ENCODE measurements at places on chromosomes 12 and 14.

DNA sequence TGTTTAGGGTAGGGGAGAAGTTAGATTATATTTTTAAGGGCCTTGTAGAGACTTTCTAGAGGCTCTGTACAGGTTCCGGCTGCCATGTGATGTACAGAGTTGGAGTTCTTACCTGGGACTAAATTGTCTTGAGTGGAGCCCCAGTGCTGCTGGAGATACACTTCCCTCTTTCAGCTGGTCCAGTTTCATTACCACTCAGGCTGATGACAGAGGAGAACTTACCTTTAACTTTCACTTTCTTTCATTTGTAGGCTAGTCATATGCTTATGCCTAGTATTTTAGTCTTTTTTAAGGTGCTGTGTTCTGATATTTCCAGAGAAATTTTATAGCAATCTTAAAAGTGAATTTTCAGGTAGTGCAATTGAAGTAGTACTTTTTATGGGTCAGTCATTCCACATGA, 117.3 kb downstream of the ERC1 start:
- DNase-seq, result peak; percentile 61

DNA sequence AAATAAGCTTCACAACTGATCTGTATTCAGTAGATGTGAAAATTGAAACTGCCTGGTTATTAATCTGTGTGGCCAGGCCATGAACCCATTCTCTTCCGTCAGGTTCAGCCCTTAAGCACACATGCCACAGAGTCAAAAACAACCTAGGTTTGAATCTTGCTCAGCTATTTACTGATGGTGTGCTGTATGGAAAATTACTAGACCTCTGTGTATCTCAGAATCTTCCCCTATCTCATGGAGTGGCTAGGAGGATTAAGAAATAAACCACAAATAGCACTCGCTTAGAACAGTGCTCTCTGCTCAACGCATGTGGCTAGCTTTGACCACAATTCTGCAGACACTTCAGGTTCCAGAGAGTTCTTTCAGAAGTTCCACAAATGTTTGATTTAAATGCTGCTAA, 240.7 kb upstream of the PLEKHG7 start:
- peak; percentile 44 for DNase-seq

DNA sequence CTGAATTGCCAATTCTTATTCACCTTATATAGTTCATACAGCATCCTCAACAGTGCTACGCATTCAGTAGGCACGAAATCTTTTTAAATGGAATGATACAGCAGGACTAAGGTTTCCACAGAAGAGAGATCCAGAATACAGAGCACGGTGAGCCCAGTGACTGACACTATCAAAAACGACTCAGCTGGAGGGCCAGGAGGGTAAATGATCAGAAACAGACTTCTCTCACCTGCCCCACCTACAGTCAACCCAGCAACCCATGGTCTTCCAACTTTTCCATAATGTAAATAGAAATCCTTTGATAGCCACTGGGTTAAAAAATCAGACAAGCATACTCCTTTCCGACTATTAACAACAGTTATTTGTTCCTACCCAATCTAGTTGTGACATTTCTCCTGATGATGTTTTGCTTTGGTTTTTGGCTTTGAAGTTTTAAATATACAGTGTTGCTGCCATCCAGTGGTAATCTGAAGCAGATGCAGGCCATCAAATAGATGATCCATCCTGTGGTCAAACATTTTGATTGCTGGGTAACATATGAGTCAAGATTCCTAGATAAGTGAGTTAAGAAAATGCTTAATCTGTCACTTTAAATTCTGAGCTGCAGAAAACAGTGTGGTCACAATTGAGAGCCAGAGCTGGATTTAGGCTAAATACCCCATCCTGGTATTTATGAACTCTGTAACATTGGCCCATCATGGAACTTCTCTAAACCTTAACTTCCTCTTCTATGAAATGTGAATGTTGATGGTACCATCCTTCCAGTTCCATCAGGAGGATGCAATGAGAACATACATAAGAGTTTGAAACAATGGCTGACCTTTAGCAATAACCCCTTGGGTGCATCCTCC, 42.0 kb downstream of the GPHB5 start:
- peak; percentile 49 for DNase-seq

- peak; percentile 59 for DNase-seq
Observed at GRCh38 chr14:90079576-90079975, 17.8 kb downstream of the KCNK13 start.

DNA sequence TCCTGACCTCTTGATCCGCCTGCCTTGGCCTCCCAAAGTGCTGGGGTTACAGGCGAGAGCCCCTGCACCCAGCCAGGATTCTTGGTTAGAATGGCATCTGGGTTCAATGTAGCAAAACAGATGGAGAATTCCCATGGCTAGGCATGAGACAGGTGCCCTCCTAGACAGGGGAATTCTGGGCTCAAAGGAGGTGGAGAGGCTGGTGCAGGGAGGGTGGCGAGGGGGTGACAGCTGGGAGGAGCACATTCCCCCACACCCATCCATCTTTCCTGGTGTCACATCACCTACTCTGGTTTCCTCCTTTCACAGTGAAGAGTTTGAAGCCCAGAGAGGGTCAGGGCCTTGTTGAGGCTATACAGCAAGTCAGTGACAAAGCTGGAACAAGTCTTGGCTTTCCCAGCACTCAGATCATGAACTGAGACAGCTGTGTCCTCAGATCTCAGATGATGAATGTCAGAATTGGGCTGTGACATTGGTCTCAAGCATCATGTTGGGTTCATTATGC, 2.8 kb downstream of the SERPINA1 start:
- DNase-seq, result no peak

GRCh38 chr12:89632778-89633177, 75.9 kb downstream of the ATP2B1 start:
- no peak for DNase-seq

- DNase-seq, result no peak
Observed at GRCh38 chr14:80425686-80426085, 214.4 kb upstream of the DIO2 start.

GRCh38 chr12:15688838-15689625, 100.2 kb downstream of the EPS8 start:
- DNase-seq, result peak; percentile 37

- DNase-seq, result no peak
Observed at GRCh38 chr12:132259364-132259871, 70.0 kb downstream of the GALNT9 start.

GRCh38 chr14:71139294-71139946, 232.2 kb downstream of the PCNX1 start:
- DNase-seq, result no peak

- peak; percentile 65 for DNase-seq
Observed at GRCh38 chr12:2783936-2784600, 10.7 kb upstream of the FKBP4 start.

GRCh38 chr14:24259282-24260025, 3.5 kb downstream of the TGM1 start:
- DNase-seq, result no peak

- DNase-seq, result no peak
Observed at GRCh38 chr14:75252254-75252837, 26.3 kb upstream of the FOS start.
